IPS-NIHi11 (cell line): ENCODE measurements at places on chromosomes 1 and 21.

GRCh38 chr1:12618965-12619791 lies 1.2 kb upstream of the DHRS3 start:
- peak; percentile 66 for DNase-seq

DNA sequence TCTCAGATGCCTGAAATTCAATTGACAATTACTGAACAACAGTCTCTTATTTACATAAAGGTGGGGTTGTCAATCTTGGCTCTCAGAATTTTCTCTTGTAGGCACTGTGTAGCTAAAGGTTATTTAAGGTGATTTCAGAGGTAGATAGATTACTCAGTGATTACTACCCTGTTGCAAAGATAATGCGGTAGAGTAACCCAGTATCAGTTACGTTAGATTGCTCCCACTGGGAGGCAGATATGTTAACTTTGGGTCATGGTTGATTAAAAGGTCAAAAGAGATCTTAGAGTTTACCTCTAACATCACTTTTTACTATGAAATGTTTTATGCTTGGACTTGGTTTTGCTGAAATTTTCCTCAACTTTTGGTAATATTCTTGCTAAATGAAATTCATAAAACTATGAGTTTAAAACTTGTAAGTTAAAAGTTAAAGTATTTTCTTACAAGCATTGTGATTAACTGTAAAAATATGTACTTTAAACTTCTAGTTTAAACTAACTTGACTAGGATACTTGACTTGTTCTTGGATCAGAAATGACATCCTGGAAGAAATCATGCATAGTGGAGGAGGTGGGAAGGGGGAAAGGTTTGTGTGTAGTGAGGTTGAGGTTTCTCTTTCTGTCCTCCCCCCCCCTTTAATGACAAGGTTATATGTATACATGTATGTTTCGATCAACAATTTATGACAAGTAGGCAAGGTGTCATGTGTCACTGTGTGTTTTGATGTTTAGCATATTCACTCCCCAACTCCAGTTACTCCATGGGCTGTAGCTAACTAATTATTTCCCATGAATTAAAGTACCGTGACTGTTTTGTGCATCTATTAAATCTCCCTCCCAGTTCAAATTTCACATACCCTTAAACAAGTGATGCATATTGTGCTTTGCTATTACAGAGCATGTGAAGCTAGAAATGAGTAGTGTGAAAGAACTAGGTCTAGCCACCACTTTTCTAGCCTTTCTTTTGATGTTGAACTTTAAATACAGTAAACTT lies 2.9 kb downstream of the LAMC1 start:
- DNase-seq = no peak

DNA sequence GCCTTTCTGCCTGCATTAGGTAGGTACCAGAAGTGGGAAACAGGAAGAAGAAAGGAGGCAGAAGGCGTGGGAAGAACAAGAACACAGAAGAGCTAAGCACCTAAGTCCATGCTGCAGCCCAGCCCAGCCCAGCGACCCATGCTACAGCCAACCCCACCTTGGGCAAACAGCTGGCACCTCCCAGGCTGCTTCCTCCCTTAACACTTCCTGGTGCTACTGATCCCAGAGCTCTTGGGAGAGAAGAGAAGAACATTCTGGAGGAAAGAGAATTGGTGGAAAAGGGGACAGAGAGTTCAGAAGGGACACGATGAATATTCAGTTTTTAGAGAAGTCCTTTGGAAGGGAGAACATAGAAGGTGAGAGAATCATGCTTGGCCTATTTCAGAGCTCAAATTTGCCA lies 28.5 kb downstream of the PLEKHA6 start:
- no peak for DNase-seq

GRCh38 chr1:94218332-94218731 lies 19.1 kb downstream of the ARHGAP29 start:
- DNase-seq = no peak

DNA sequence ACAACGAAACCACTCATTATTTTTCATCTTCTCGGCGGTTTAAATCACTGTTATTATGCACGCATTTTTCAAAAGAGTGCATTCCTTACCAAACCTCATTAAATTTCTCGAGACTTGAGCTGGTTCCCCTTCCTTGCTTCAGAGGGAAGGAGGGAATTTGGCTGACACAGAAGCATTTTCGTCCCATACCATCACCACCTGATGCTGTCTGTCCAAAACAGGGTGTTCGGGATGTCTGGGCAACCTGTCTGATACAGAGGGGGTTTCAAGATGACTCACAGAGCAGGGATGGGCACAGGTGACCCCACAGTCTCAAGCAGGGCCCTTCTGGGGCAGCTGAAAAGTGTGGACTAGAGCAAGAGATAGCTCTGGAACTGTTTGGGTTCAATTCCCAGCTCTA lies 12.3 kb upstream of the RCC2 start:
- DNase-seq = no peak
